CMK (cell line): ENCODE measurements at places on chromosomes 3 and 15.
A peak's percentile ranks its signal among the peaks of the same experiment; 100 is the strongest.

GRCh38 chr3:197183582-197183981 is 114.8 kb downstream of the DLG1 start:
- no peak for DNase-seq

GRCh38 chr3:29281344-29282241 is 722 bp downstream of the RBMS3 start:
- no peak for DNase-seq

GRCh38 chr15:64642875-64643274 is 132.5 kb downstream of the RBPMS2 start:
- DNase-seq: no peak

GRCh38 chr3:81041331-81041730 is 720.1 kb downstream of the GBE1 start:
- DNase-seq: no peak

GRCh38 chr15:65512189-65512588 is 5.3 kb downstream of the DPP8 start:
- DNase-seq: no peak

- peak; percentile 51 for DNase-seq
Observed at GRCh38 chr15:77632534-77633133, at the start of gene LINGO1. TSS of gene LINGO1 (minus strand) at chr15:77632912. CDS start at chr15:77632315, 597 bp downstream.

DNA sequence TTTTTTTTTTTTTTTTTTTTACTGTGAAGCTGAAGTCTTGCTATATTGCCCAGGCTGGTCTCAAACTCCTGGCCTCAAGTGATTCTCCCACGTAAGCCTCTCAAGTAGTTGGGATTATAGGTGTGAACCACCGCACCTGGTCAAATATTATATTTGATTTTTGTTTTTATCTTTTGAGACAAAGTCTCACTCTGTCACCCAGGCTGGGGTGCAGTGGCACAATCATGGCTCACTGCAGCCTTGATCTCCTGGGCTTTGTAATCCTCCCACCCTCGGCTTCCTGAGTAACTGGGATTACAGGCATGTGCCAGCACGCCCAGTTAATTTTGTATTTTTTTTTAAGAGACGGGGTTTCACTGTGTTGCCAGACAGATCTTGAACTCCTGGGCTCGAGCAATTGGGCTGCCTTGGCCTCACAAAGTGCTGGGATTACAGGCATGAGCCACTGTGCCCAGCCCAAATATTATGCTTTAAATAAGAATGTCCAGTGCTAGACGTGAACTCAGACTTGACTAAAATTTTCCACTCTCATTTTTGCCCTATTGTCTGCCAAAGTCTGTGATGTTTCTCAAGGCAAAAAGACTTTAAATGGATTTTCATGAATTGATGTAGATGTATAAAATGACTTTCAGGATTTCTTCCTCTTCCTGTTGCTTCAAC is 33.4 kb upstream of the CRBN start:
- no peak for DNase-seq

DNA sequence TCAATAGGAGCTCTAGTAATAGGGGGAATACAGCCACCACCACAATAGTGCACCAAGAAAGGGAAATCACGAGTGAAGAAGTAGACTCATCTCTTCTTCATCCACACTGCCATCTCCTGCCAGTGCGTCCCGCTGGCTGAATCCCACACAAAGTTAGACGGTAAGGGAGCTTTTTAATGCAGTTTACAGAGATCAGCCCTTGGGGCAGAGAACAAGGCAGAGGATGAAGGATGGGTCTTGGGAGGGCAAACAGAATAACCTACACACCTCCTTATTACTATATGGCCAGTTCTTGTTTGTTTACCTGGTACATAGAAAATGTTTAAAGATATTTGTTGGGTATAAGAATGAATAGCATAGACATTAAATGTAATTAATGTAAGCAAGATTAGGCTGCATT is 11.0 kb upstream of the DPH6 start:
- DNase-seq: no peak

DNA sequence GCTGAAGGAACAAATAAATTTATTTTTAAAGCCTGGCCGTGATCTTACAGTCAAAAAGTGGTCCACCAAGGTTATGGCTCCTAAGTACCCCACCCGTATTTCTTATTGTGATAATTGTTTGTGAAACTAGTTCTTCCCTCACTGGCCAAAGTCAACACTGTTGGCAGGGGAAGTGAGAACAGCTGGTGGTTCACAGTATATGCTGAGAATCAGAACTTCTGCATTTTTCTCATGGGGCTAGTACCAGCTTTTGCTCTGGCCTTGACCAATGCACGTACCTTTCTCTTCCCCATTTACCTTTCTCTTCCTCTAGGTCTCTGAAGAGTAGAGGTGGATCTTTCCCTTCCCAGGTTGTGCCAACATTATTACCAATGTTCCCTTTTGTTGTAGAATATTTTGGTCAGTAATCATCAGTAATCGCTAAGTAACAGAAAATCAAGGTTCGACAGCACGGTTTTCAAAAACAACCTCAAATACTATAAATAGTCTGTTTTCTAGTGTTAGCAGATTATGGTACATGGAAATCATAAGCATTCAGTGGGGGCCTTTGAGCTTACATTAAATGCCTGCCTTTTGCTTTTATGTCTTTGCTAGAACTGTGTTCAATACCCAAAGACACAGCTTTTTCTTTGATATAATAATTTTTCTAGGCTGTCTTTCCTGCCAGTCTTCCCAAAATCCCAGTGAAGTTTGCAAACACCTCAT is 268.0 kb downstream of the LPP start:
- DNase-seq: no peak

GRCh38 chr3:50570508-50571279 is 1.4 kb downstream of the HEMK1 start:
- no peak for DNase-seq

DNA sequence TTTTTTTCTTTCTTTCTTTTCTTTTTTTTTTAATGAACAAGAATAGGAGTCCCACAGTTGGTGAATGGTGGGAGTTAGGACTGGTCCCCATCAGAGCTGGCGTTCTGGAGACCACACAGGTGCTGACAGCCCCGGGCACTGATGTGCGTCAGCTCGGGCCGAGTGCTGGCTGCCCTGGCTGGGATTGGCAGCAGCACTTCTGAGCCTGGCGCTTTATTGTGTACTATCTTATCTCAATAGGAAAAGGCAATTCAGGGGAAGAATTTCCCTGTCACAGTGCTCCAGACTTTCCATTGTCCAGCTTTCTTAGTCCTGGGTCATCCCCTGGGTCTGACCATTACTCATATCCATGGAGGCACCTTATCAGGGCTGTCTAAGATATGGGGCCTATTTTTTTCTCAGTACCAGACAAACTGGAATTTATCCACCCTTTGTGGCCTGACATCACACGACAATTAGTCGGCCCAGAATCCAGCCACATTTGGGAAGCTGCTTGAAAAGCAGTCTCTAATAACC is 54.1 kb downstream of the TMEM44 start:
- no peak for DNase-seq

DNA sequence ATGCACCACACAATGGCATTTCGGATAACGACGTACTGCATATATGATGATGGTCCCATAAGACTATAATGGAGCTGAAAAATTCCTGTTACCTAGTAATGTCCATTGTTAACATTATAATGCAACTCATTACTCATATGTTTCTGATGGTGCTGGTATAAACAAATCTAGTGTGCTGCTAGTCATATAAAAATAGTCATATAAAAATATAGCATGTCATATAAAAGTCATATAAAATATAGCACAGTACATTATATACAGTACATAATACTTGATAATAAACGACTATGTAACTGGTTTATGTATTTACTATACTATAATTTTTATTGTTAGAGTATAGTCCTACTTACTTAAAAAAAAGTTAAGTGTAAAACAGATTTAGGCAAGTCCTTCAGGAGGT is 50.6 kb downstream of the HACD2 start:
- DNase-seq: no peak

DNA sequence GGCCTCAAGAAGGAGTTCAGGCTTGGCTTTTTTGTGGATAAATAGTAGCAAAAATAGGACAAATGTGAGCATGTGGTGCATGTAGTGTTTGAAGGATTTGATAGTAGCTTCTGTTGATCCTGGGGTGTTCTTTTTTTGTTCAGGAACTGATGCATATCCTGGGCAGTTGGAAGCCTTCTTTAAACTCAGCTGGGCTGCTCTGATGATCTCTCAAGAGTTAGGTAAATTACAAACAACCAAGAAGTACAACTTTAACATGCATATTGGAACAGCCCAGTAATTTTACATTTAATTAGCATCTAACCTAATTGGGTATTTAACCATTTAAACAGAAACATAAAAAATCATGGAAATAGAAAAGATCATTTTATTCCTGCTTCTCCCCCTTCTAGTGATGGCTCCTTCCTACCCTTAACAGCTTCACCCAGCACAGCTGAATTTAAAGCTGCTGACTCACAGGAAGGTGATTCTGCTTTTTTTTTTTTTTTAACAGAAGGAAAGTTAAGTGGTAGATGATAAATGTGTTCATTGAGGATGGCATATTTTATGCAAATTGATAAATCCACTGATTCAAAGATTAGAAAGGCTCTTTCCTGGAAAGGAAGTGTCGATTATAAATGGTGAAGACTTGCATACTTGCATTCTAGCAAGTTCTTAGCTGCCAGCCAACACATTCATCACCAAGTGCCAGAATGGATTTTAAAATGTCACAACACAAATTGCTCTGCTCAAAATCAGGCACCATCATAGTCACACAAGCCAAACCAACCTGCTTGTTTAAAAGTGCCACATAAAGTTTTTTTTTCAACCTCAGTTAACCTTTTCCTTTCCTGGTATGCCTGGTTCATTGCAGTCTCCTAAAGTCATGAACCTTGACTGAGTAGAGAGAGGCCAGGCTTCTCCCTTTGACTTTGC is 20.0 kb downstream of the SLC35G2 start:
- no peak for DNase-seq

GRCh38 chr15:67107014-67107812 is 41.8 kb downstream of the SMAD3 start:
- DNase-seq: no peak

GRCh38 chr3:108008931-108009639 is 81.7 kb downstream of the CD47 start:
- no peak for DNase-seq

GRCh38 chr15:64813075-64813474 is 12.4 kb downstream of the PIF1 start:
- DNase-seq: no peak

DNA sequence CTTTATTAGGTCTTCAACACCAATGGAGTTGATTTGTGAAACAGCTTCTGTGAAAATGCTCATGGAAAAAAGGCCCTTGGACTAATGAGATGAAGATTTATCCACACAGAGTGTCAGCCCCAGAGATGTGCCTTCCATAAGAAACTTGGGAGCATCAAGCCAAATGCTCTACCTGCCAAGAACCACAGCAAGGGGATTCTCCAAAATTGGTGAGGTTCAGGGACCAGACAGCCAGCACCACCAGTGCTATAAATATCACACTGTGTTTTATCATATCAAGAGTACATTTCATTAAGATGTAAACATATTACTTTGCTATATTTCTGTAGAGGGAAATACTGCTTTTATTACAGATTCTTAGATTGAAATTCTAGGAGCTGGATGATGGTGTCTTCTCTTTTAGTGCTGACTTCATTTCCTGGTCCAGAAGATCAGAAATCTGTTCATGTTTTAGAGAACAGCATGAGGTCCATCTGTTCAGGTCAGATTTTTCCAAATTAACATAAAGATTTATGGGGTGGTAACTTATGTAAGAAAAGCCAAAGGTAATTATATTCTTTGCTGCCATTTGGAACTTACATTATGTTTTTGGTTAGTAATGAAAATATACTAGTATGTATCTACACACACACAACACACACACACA is 17.7 kb downstream of the SLC35G2 start:
- DNase-seq: no peak

GRCh38 chr3:11509173-11510000 is 134.3 kb downstream of the VGLL4 start:
- peak; percentile 33 for DNase-seq

DNA sequence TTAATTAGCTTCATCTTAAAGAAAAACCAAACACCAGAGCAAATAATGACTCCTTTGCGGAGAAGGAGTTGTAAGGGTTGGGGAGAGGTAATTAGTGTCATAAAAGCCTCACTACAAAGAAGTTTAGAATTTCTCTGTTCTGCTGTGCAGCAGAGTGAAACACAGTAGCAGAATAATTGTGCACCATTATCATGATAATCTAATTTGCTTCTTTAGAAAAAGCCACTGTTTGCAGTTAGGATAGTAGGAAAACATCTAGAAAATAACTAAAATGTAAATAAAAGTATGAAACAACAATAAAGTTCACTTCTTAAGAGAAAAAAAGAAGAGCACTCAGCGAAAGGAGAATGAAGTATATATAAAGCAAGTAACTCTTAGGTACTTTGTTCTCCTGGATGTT is 5.5 kb downstream of the SHOX2 start:
- no peak for DNase-seq

DNA sequence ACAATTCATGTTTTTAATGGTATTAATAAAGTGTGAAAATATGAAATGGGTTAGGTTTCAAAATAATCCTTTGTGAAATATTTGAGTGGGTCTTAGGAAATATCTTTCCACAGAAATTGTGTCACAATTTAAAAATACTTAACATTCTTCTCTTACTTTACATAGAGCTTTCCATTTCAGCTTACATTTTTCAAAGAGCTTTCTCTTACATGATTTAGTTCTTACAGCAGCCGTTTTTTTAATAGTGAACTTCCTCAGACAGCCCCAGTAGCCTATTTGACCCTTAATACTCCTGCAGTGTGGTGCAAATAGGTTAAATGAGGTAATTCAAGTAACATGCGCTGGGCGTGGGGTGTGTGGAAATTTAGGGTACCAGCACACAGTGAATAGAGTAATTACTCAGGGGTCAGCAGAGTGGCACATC is 21.8 kb downstream of the P2RY12 start:
- no peak for DNase-seq

DNA sequence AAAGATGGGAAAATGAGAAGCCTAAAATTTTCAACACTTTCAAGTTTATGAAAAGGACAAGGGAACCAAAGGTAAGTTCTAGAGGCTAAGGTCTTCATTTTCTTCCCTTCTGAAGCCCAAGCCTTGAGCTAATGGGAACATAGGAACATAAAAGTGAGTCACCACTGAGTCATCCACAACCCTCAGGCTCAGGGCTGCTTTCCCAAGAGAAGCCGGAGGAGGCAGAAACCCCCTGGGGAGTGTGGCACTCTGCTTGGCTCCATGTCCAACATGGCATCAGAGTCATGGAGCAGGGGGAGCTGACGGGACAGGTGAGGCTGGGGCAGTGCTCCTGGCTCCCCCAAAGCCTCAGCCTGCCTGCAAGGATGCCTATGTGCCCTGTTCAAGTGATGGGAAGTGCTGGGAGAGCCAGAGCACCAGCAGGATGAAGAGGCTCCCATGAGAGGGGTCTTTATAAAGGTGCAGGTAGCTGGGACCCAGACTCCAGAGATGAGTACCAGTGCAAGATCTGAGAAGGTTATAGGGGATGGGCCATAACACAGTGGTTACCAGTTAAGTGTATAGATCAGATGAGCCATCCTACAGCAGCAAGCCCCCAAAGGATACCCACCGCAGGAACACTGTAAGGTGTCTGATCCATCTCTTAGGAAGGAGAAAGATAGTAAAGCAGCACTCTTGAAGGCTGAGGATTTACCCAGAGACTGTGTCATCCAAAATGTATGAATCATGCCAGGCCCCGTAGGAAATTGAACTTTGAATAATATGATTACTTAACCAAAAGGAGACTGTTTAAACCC is 31.8 kb upstream of the RYR3 start:
- no peak for DNase-seq
